Activated naive CD4-positive, alpha-beta T cell treated with anti-CD3 and anti-CD28 coated beads, Interleukin-2, amount 50 U/mL, for 16 hours (primary cell): ENCODE measurements at places on chromosomes 11 and 22.

- DNase-seq = no peak
These were observed 25.2 kb downstream of the CWC15 start for GRCh38 chr11:94948070-94948617.

DNA sequence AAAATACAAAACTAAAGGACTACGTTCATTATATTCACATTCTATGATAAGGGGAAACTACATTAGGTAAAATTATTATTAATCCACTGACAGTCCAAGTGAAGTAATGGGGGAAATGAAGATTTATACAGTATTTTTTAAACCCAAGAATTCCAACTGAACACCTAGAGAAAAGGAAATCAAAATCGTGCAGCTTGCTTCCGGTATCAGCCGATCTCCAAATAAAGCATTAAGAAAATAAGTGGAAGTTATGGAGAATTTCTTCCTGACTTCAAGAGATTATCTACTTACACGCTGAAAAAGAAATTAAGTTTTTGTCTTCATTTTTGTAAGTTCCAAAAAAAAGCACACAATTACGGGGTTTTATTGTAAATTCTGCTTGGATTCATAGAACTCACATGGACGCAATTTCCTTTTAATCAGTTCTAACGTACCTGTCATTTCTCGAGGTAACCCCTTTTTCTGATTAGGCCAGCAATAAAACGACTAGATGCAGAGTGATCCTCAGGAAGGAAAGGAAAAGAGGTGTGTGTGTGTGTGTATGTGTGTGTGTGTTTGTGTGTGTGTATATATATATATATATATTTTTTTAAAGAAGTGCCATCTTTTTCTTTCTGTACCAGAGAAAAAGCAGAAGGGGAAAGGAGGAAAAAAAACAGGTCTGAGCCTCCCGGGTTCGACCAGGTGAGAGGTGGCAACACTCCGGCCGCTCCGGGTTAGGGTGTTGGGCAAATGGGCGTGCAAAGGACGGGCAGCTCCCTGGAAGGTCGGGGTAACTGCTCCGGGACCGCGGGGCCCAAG lies 1.1 kb downstream of the ZBTB44 start:
- DNase-seq = no peak

DNA sequence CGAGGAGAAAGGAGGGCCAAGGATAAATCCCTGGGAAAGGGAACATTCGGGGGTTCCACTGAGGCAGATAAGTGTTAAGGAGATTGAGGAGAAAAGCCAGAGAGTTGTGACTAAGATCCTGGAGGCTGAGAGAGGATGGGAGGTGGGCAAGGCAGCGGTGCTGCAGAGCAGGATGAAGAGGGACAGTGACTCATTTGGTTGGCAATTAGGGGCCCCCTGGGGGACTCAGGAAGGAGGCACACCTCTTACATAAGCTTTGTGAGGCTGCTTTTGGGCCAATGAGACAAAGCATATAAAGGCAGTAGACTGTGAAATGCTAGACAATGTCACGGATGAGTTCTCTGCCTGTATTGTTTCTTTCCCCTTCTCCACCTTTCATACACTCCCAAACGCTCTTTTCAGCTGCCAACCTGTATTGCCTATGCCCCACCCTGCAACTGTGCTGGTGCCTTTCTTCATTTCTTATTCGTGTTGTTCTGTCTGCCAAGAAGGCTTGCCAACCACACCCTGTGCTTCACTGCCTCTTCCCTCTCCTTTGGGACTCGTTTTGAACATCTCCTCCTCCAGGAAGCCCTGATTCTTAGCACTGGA lies 246.8 kb upstream of the KIRREL3 start:
- no peak for DNase-seq

- DNase-seq = no peak
These were observed 58.3 kb downstream of the C11orf87 start for GRCh38 chr11:109480251-109480650.

DNA sequence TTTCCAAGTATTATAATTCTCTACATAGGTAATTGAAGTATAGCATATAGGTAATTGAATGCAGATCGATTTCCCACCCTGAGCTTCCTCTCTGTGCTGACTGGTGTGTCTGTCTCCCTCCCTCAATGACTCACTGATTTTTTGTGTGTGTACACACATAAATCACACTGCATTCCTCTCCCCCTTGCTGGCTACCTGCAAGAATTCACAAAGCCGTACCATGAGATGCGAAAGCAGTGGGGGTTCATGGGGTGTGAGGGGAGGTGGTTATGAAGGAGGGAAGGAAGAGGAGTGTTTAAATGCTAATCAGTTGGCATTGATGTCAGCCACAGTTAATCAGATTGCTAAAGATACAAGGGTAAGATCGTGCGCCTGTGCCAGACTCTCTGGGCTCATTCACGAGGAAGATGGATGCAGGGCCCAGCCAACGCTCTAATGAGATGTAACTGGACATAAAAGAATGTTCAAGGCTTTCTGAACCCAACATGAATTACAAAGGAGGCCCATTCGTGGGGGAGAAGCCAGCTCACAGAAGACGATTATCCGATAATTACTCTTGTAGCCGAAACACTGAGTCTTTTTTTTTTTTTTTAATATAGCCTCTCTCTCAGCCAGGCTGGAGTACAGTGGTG lies 107.4 kb downstream of the SEZ6L start:
- DNase-seq = no peak

DNA sequence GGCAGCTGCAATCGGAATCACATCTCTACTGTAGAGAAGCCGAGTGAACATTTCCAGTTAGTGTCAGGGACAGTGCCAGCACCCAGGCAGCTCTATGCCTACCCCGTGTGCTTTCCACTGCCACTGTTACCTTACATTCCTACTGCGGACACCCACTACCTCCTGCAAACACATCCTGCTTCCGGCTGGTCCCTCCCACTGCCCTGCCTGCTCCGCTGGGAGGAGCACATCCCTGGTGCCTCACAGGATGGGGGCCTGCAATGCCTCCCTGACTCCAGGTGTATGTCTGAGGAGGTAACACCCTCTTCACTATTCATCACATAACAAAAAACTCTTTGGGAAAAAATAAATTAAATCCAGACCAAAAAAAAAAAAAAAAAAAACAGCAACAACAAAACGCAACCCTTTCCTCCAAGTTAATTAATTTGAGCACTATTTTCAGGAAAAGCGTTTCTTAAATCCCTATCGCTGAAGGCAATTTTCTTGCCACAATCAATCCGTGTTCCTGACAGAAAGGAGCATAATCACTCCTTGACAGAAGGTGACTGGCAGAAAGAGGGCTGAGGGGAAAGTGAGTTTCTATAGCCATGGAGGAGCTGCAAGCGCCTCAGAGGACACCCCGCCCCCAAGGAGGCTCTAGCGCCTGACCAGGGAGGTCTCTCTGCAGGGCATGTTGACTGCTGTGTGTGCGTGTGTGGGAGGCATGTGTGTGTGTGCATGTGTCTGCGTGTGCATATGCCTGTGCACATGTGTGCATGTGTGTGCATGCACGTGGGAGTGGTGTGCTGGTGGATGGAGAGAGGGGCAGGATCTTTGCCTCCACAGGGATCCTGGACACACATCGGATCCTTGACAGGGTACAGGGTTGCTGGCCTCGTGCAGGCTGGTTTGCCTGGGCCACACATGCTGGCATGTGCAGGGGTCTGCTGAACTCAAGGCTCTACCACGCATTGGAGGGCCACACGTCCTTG lies 134.8 kb upstream of the NTM start:
- no peak for DNase-seq

- no peak for DNase-seq
These were observed 69.4 kb upstream of the ALX4 start for GRCh38 chr11:44379141-44380008.

DNA sequence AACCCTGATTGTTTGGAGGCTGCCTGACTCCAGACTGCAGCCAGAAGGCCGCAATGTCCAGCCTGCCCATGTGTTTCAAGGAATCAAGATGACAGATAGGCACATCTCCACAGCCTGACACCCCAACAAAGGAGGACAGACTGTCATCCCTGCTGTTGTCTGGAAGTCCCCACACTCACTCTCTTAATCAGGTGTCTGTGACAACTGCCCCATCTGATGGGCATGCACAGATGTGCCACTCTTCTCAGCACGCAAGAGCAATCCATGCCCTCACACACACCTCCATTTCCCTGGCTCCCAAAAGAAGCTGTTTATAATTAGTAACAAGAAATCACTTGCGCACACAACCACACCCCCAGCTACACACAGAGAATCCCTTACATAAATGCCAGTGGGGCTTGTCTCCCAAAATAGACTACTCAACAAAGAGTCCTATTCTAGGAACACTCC lies 117.6 kb downstream of the C11orf58 start:
- DNase-seq = no peak

DNA sequence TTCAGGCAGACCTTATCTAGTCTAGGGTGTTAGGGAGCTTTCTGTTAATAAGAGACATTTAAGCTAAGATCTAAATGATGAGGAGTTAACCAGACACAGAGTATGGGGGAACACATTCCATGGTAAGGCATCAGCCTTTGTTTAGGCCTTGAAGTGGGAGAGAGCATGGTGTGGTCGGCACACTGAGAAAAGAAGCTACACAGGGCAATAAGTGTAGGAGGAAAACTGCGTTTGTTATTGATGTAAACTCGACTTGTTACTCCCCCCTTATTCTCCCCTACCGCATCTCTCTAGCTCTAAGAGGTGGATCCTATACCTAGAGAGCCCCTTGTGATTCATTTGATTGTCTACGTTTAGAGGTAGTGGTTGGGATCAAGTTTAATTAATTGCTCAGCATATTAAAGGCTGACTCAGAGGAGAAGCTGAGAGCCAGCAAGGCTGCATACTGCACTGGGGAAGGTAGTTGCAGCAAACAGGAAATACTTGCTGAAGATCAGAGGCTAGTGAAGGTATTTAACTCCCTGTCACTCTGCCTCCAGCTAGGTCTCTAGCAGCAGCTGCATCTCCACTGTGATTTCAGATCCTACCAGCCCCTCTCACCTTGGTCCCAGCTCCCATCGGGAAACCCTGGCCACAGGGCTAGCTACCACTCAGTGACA lies 86.8 kb upstream of the TEAD1 start:
- no peak for DNase-seq

GRCh38 chr11:76184551-76184993 lies 21.7 kb downstream of the WNT11 start:
- no peak for DNase-seq

DNA sequence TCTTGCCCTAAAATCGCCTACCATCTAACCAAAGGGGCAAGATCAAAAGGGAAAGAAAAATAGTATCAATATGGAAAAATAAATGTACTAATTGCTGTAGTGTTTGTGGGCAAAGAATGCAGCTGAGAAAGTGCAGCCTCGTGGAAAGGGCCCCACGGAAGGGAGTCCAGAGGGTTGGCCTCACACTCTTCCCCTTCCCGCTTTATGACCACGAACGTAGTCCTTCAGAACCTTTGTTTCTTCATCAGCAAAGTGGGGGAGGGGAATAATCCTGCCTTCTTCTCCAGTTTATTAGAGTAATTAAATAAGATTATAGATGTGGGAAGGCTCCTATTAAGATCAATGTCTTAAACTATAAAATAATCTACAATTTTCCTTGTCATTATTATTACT lies 41.0 kb downstream of the FLI1 start:
- no peak for DNase-seq

DNA sequence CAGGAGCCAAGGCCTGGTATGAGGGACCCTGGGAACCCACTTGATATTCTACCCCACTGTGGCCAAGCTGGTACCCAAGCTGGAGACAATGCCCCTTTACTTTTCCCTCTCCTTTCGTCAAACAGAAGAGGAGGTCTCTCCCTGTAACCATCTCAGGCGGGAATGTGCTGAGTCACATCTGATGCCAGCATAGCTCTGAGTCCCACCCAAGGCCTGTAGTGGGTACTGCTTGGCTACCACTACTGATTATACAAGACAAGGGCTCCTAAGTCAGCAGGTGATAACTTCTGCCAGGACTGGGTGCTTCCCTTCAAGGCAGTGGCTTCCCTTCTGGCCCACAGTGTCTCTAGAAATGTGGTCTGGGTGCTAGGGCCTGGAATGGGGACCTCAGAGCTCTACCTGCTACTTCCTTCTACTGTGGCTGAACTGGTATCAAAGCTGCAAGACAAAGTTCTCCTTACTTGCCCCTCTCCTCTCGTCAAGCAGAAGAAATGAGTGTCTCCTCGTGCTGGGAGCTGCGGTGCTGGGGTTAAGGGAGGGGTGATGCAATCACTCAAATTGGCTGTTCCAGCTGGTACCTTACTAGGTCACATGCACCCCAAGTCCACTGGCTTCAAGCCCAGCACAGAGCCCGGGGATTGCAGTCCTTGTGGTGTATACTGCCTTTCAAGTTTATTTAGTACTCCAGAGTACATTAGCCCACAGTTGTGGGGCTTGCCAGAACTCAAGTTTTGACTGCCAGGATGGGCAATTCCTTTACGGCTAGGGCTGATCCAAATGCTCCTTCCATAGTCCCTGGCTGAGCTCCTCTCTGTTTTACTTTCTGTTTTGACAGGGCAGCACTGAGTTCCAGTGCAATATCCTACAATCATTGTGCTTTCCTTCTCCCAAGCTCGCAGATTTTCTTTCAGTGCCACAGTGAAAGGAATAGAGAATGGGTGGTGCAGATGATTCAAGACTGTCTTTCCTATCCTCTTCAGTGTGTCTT lies 419.7 kb upstream of the CNTN5 start:
- no peak for DNase-seq

DNA sequence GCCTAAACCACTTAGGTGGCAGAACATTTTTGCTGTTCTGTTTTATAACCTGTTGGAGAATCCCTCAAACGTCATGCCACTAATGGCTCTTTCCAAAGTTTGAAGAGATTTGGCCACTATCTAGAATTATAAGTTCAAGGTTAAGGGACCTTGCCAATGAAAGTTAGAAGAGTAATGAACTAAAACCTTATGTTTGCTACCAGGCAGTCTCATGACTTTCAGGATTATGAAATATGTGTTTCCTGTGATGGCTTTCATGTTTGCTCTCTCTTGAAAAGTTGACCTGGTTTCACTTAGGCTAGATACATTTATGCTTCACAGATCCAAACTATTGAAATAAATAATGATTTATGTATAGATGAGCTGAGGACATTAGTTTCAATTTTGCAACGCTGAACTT lies 340.0 kb downstream of the LRRC4C start:
- no peak for DNase-seq

DNA sequence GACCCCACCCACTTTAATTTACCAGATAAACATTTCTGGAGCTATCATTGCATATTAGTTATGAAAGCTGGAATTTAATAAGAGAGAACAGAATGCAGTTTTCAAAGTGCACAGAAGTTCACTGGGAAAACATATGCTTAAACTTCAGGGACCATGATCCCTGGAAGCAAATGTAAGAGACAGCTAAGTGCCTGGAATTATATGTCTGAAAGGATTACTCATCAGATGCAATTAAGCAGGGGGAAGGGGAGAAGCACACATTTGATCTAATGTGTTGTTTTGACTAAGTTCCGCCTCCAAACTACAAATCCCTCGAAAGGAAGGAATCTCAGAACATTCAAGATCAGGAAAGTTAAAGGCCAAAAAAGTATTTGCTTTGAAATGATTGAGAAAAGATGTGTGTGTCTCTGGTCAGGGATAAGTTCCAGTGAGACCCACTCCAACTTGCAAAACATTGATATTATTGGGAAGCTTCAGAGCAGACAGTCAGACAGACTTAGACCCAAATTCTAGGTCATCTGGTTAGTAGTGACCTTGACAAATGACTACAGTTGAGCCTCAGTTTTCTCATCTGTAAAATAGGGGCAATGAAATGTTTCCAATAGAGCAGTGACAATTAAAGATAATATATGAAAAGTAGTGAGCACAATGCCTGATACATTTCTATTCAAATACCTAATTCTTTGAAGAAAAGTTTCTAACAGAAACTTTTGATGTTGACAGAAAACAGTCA lies 147.6 kb downstream of the ME3 start:
- DNase-seq = no peak
